Ascending aorta (tissue), 2 donors: ENCODE measurements at places on chromosomes 4 and X. TPM values are rescaled to one million over a fixed set of nuclear protein-coding genes. Genes with fewer than 3 reads are reported as not detected.
A peak's percentile ranks its signal among the peaks of the same experiment; 100 is the strongest.

GRCh38 chrX:140141444-140142029 is 176.2 kb upstream of the CXorf66 start:
- H3K4me3 ChIP-seq, result no peak overlapping the region
- no peak for DNase-seq
- no peaks in the 10 kb centered on the region for H3K4me1 ChIP-seq
- H3K27ac ChIP-seq, result no peak overlapping the region

DNA sequence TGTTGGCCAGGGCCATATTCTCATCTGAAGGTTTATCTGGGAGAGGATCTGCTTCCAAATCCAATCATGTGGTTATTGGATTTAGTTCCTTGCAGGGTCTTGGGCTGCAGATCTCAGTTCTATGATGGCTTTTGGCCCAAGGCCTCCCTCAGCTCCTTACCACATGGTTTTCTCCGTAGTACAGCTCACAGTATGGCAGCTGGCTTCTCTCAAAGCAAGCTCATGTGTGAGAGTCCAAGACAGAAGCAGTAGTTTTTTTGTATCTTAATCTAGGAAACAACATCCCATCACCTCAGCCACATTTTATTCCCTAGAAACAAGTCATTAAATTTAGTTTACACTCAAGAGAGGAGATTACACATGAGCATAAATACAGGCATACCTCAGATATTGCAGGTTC is 24.5 kb downstream of the MND1 start:
- no peak overlapping the region for H3K27ac ChIP-seq
- H3K27me3 ChIP-seq, result no peaks in the 10 kb centered on the region
- no peak overlapping the region for H3K4me3 ChIP-seq

GRCh38 chr4:174156239-174156826 is 127.1 kb downstream of the FBXO8 start:
- H3K4me3 ChIP-seq, result no peak overlapping the region
- no peaks in the 10 kb centered on the region for H3K36me3 ChIP-seq
- H3K27ac ChIP-seq, result no peak overlapping the region
- no peak for DNase-seq
- H3K27me3 ChIP-seq, result no peaks in the 10 kb centered on the region
- no peaks in the 10 kb centered on the region for H3K4me1 ChIP-seq

- DNase-seq, result no peak
- H3K4me3 ChIP-seq, result no peak overlapping the region
- H3K27ac ChIP-seq, result no peak overlapping the region
- H3K4me1 ChIP-seq, result peaks cover 4% of the 10 kb centered on the region
- no peaks in the 10 kb centered on the region for H3K27me3 ChIP-seq
These were observed 224.6 kb downstream of the SOWAHB start for GRCh38 chr4:76673362-76673761.

GRCh38 chr4:107278791-107279483 is 242.8 kb upstream of the DKK2 start:
- no peak for DNase-seq
- H3K36me3 ChIP-seq, result no peaks in the 10 kb centered on the region
- no peaks in the 10 kb centered on the region for H3K4me1 ChIP-seq
- no peak overlapping the region for H3K27ac ChIP-seq
- no peak overlapping the region for H3K4me3 ChIP-seq
- H3K27me3 ChIP-seq, result no peaks in the 10 kb centered on the region

DNA sequence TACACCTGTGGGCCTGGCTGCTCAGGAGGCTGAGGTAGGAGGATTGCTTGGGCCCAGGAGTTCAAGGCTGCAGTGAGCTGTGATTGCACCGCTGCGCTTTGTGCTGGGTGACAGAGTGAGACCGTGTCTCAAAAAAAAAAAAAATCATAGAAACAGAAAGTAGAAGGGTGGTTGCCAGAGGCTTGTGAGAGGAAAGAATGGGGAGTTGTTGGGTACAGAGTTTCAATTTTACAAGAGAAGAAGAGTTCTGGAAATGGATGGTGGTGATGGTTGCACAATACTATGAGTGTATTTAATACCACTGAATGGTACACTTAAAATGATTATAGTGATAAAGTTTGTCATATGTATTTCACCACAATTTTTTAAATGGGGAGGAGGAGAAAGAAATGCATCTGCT is 10.2 kb upstream of the GLOD5 start:
- no peak overlapping the region for H3K27ac ChIP-seq
- no peaks in the 10 kb centered on the region for H3K4me1 ChIP-seq
- no peaks in the 10 kb centered on the region for H3K36me3 ChIP-seq
- H3K27me3 ChIP-seq, result no peaks in the 10 kb centered on the region
- no peak overlapping the region for H3K4me3 ChIP-seq

DNA sequence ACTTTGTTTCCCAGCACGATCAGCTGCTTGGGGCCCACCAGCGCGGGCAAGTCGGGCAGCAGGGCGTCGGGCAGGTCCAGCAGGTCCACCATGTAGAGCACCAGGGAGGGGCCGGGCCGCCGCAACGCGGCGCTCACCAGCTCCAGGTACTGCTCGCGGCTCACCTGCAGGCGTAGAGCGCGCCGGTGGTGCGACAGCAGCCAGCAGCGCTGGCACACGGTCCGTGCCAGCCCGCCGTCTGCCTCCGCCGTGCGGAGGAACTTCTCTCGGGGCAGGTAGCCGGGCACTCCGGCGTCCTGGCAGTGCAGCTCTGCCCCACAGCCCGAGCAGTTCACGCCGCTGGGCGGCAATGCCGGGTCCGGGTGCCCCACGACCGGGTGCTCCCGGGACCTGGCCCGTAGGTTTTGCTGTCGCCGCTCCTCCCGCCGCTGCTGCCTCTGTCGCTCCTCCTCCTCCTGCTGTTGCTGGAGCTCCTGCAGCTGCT is 527 bp downstream of the NOA1 start:
- peak overlapping the region; percentile 90 for H3K27ac ChIP-seq
- peak overlapping the region; percentile 84 for H3K4me3 ChIP-seq
- H3K4me1 ChIP-seq, result peaks cover 14% of the 10 kb centered on the region

DNA sequence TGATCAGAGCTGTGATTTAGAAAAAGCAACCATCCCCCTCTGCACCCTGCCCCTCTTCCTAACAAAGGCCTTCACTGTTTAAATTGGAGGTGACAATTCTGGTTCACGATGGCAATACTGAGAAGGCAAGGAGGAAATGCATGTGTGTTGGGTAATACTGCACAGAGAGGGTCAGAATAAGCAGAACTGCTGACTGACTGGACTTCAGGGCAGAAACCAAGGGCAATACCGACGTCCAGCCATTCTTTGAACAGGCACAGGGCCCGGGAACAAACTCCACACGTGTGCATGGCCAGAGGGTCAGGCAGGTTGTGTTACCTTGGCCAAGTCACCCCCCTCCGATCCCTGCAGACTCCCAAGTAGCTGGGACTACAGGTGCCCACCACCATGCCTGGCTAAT is 6.0 kb downstream of the ACSL1 start:
- no peaks in the 10 kb centered on the region for H3K27me3 ChIP-seq
- H3K4me3 ChIP-seq, result no peak overlapping the region
- H3K4me1 ChIP-seq, result peaks cover 6% of the 10 kb centered on the region
- H3K36me3 ChIP-seq, result no peaks in the 10 kb centered on the region

GRCh38 chr4:135249024-135249423 is 1047.4 kb upstream of the PABPC4L start:
- no peaks in the 10 kb centered on the region for H3K27me3 ChIP-seq
- no peaks in the 10 kb centered on the region for H3K36me3 ChIP-seq
- no peak overlapping the region for H3K4me3 ChIP-seq
- no peak for DNase-seq

NUDT10 gene
- not detected for total RNA-seq

AMOT gene
- total RNA-seq, result 3.9 TPM

ITM2A gene
- 20.4 TPM for total RNA-seq

DNA sequence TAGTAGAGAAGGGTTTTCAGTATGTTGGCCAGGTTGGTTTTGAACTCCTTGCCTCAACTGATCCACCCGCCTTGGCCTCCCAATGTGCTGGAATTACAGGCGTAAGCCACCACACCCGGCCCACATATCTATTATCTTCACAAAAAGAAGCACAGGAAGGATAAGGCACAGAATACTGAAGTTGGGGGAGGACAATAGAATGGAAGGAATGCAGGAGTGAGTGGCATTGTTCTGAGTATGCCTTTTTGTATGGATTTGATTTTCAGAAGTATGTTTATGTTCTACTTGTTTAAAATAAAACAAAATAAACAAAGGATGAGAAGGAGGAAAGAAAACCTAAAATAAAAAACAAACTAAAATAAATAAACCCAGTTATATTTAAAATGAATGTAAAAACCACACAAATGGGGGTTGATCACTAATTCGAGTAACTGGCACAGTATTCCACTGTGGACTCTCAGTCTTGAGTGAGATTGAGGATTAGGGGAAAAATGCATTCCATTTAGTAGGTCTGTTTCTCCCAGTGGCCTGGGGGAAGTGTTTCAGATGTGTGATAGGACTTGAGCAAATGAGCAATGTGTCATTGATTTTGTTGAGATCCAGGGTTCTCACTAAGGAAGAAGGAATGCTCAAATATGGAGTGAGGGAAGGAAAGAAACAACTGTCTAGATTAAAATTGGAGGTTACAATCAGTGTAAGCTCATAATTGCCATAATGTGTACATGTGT is 109.0 kb upstream of the C1QTNF7 start:
- no peak for DNase-seq
- H3K27me3 ChIP-seq, result no peaks in the 10 kb centered on the region
- no peaks in the 10 kb centered on the region for H3K4me1 ChIP-seq

MAGEC1 gene
- not detected for total RNA-seq

DNA sequence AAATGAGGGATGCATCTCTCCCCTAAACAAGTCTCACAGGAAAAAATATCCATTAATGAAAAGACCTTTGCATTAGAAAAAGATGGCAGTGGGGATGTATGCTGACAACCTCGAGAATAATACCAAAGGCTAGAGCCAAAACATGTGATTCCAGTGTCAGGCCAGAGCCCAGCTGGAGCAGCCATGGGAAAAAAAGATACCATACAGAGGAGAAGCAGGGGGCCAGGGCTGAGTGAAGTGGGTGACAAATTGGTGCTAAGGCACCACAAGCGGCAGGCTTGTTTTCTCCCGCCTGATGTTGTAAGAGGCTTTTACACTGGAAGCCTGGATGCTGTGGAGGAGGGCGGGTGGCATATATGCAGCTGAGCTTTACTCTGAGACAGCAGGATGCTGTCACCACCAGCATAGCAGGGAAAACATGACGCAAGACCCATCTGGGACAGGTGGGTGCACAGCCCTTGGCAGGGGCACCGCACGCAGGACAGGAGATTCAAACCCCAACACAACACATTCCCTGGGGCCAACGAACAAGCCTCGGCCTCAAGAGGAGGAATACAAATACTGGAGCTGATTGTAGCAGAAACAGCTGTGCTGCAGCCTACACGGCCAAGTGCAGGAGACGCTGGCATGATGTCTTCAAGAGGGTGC is 91.9 kb downstream of the TSPAN5 start:
- no peaks in the 10 kb centered on the region for H3K36me3 ChIP-seq
- H3K4me1 ChIP-seq, result no peaks in the 10 kb centered on the region
- H3K27ac ChIP-seq, result no peak overlapping the region
- no peak for DNase-seq

USO1 gene
- 25.5 TPM for total RNA-seq

SPRY1 gene
- total RNA-seq, result 348 TPM

HELT gene
- not detected for total RNA-seq

GRCh38 chr4:48772556-48772955 is 7.5 kb downstream of the FRYL start:
- peaks cover 13% of the 10 kb centered on the region for H3K4me1 ChIP-seq
- H3K27ac ChIP-seq, result no peak overlapping the region
- DNase-seq, result no peak
- H3K27me3 ChIP-seq, result no peaks in the 10 kb centered on the region

- H3K4me1 ChIP-seq, result peaks cover 4% of the 10 kb centered on the region
- H3K36me3 ChIP-seq, result no peaks in the 10 kb centered on the region
- no peak for DNase-seq
- no peak overlapping the region for H3K27ac ChIP-seq
- H3K4me3 ChIP-seq, result no peak overlapping the region
These were observed 57.5 kb downstream of the GPR82 start for GRCh38 chrX:41781500-41781899.

- H3K4me1 ChIP-seq, result no peaks in the 10 kb centered on the region
- no peaks in the 10 kb centered on the region for H3K27me3 ChIP-seq
- DNase-seq, result no peak
- no peak overlapping the region for H3K27ac ChIP-seq
- no peaks in the 10 kb centered on the region for H3K36me3 ChIP-seq
These were observed 14.8 kb upstream of the BBS7 start for GRCh38 chr4:121885115-121885514.

- H3K4me3 ChIP-seq, result no peak overlapping the region
- H3K27me3 ChIP-seq, result no peaks in the 10 kb centered on the region
- DNase-seq, result no peak
- H3K27ac ChIP-seq, result no peak overlapping the region
These were observed 70.1 kb upstream of the PCDH18 start for GRCh38 chr4:137602436-137602835.

GRCh38 chrX:25427873-25428555 is 412.2 kb upstream of the ARX start:
- no peak overlapping the region for H3K4me3 ChIP-seq
- no peaks in the 10 kb centered on the region for H3K4me1 ChIP-seq
- H3K27me3 ChIP-seq, result no peaks in the 10 kb centered on the region
- H3K36me3 ChIP-seq, result no peaks in the 10 kb centered on the region

DNA sequence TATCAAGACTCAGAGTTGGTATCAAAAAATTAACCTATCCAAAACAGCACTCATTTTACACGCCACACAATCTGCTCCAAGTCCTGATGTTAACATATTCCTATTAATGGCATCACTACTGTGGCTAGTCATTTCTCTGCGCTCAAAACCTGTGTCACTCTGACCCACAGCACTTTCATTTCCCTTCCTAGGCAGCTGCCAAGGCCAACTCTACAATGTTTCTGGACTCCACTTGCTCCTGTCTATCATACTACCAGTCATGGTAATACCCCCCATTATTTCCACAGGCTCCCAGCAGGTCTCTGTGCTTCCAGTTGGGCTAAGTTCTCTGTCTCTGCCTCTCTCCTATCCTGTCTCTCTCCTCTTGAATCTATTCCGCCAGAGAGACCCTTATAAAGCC is 323.6 kb downstream of the NR3C2 start:
- no peaks in the 10 kb centered on the region for H3K36me3 ChIP-seq
- H3K27me3 ChIP-seq, result no peaks in the 10 kb centered on the region
- H3K4me3 ChIP-seq, result no peak overlapping the region
- H3K27ac ChIP-seq, result no peak overlapping the region
- no peaks in the 10 kb centered on the region for H3K4me1 ChIP-seq
- DNase-seq, result no peak

SYTL5 gene
- not detected for total RNA-seq

DNA sequence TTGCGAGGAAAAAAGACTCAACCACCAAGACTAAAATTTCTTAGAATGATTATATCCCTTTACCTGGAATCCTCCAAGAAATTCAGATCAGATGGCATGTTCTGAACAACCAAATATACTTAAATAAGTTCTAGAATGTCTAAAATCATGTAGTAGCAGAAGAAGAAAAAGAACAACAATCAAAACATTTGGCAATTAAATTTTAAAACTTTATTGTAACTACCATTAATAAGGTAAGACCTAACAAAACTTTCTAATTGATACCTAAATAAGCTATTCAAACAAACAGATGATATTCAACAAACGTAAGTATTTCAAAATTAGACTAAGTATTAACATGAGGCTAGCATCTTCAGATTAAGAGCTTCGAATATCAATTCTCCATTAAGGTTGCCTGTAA is 4.3 kb downstream of the THOC2 start:
- H3K4me3 ChIP-seq, result no peak overlapping the region
- no peaks in the 10 kb centered on the region for H3K4me1 ChIP-seq
- no peaks in the 10 kb centered on the region for H3K27me3 ChIP-seq
- no peak overlapping the region for H3K27ac ChIP-seq
- no peak for DNase-seq

GRCh38 chrX:18448416-18448815 is 23.0 kb downstream of the CDKL5 start:
- DNase-seq, result no peak
- H3K27me3 ChIP-seq, result no peaks in the 10 kb centered on the region
- H3K36me3 ChIP-seq, result no peaks in the 10 kb centered on the region
- no peaks in the 10 kb centered on the region for H3K4me1 ChIP-seq

- no peak overlapping the region for H3K27ac ChIP-seq
- no peak overlapping the region for H3K4me3 ChIP-seq
These were observed 25.2 kb upstream of the PRSS48 start for GRCh38 chr4:151251603-151252304.

ALAS2 gene
- total RNA-seq, result 6.9 TPM
